Hippocampal formation (tissue), 2 donors: ENCODE measurements at places on chromosomes 12 and 14.

DNA sequence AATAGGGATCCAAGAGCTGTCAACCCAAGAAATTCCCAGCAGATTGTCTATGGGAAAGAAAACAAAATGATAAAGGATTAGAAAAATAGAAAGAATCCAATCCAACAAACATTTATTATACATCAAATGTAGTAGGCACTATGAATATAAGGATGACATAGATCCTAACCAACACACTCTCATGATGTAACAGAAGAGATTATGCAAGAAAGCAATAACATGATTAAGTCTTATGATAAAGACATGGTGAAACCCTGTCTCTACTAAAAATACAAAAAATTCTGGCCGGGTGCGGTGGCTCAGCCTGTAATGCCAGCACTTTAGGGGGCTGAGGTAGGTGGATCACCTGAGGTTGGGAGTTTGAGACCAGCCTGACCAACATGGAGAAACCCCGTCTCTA, 2.7 kb downstream of the MED6 start:
- DNase-seq, result no peak

DNA sequence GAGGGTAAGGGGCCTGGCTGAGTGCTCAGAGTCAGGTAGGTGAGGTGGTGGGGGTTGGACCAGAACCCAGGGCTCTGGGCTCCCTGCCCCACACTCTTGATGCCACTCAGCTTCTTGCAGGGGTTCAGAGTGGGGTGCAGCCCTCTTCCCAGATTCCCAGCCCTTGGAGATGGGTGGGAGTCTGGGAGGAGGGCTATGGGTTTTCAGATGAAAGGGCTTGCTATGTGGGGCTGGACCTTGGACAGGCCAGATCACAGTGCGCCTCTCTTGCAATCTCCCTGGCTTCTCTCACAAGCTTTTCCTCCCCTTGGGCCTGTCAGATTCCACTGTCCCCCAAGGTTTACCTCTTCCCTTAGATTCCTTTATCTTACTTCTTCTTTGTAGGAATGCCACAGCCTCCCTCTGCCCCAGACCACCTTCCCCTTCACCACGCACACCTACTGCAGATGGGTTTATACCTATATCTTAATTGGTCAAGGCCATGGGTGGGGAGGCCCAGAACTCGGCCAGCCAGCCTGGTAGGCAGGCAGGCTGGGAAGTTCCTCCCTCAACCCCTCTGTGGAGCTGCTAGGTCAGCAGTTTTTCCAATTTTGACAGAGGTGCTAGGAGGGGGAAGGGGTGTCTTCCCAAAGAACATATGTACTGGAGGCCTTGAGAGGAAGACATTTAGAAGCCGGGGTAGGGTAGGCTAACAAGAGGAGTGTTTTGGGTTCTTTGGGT, 1.4 kb downstream of the NYNRIN start:
- no peak for DNase-seq

DNA sequence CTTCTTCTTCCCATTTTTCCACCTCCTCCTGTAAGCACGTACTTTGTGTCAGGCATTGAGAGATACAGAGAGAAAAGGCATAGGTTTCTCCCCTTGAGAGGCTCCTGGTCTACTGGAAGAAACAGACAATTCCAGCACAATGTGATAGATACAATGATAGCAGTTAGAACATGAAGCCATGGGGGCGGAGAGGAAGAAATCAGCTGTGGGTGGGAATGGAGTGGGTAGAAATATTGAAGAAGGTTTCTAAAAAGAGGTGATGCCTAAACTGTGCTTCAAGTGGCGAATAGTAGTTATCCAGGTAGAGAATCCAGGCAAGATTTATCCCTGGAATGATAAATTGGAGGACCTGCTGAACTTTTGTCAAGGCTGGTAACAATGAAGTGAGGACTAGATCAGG, 528.8 kb downstream of the NRXN3 start:
- no peak for DNase-seq

- DNase-seq, result no peak
Measured at GRCh38 chr12:89211456-89211855, 140.8 kb downstream of the DUSP6 start.

DNA sequence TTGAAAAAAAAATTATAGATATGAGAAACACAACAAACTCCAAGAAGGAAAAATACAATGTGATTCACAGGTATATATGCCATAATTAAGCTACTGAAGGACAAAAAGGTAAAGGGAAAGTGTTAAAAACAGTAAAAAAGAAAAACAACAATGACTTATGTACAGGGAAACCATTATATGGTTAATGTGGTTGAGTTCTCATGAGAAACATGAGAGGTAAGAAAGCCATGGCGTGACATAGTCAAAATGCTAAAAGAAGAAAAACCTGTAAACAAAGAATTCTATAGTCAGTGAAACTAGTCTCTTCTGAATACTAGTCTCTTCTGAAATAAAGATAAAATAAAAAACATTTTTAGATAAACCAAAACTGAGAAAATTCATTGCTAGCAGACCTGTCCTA, 109.1 kb downstream of the NEDD1 start:
- no peak for DNase-seq

GRCh38 chr12:8052679-8053078, 13.5 kb downstream of the C3AR1 start:
- no peak for DNase-seq

- DNase-seq, result no peak
Measured at GRCh38 chr14:96536807-96537206, 34.6 kb downstream of the PAPOLA start.

DNA sequence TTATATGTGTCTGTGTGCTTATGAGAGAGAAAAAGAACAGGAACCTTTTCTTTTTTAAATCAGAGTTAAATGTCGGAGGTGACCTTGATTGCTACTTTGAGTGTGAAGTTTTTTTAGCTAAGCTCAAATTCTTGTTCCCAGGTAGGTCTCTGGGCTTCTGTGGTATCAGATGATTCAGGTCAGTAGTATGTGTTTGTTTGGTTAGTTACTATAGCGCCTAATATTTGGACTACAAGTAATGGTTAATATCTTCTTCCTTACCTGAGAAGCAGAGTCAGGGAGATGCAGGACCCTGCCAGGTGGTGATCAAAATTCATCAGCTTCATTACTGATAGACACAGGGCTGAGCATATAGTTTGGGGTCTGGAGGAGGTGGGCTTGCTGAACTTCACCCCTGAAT, 30.8 kb downstream of the ADCK1 start:
- no peak for DNase-seq

DNA sequence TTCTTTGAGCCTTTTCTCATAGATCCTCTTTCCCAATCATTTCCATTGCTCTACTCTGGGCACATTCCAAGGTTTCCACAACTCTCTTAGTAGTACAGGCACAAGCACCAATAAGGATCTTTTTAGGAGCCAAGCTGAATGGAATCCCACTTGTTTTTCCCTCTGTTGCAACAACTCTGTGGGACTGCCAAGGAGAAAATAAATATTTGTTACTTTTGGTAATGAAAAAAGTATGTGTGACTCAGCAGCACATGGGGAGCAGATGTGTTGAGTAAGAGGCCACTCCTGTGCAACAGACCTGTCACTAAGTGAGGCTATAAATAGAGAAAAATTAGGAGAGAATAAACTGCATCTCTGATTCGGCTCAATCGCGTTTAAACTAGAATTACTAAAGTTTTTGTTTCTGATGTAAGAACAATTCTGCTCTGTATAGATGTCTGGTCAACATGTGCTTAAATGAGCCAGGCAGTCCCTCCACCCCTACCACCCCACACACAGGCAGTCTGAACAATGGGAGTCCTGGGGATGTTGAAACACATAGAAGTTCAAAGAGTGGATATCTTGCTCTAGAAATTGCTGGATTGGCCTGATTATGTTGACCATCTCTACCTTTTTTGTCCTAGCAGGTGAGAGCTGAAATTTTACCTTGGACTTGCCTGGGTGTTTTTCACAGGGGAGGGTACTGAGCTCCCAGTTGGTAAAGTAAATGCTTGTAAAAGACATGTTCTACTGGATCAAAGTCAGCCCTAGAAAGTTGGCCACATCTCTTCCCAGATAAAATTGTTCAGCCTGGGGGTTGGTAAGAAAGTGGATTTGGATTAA, 244.3 kb upstream of the NOVA1 start:
- peak; percentile 41 for DNase-seq

DNA sequence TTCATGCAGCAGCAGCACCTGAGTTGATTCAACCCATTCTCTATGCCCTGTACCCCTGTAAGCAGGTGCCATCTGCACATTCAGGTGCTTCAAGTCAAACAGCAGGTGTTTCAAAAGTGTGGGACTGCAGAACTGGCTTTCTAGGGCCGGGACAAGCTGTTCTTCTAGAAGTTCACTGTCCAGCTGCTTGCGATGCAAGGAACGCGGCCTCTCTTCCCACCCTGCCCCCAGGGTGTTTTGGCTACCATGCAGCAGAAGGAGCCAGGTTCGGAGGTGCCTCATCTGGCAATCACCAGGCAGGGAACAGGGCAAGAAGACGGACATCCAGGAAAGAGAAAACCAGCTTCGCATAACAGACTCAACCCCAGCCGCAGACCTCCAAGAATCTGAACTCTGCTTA, 35.2 kb downstream of the TMEM132D start:
- DNase-seq, result no peak

GRCh38 chr12:51362307-51362706, 15.8 kb upstream of the CELA1 start:
- DNase-seq, result peak; percentile 87

- peak; percentile 20 for DNase-seq
Measured at GRCh38 chr14:61025251-61026223, 44.5 kb downstream of the SLC38A6 start.

DNA sequence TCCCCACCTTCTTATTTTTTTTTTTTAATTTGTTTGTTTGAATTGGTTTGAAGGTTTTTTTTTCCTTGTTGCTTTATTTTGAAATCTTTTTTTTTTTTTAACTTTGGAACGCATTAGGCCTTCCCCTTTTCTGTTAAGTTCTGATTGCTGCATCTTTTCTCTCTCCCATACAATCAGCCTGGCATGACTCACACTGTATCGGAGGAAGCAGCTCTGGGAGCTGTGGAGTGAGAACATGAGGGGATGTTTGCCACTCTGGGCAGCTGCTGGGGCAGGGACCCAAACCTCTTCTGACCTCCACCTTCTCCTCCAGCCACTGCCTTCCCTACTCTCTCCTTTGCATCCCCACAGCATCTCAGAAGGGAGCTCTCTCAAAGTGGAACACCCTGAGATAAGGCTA, 160.3 kb upstream of the FKBP4 start:
- DNase-seq, result no peak

GRCh38 chr12:42277396-42278127, 39.5 kb upstream of the YAF2 start:
- no peak for DNase-seq

DNA sequence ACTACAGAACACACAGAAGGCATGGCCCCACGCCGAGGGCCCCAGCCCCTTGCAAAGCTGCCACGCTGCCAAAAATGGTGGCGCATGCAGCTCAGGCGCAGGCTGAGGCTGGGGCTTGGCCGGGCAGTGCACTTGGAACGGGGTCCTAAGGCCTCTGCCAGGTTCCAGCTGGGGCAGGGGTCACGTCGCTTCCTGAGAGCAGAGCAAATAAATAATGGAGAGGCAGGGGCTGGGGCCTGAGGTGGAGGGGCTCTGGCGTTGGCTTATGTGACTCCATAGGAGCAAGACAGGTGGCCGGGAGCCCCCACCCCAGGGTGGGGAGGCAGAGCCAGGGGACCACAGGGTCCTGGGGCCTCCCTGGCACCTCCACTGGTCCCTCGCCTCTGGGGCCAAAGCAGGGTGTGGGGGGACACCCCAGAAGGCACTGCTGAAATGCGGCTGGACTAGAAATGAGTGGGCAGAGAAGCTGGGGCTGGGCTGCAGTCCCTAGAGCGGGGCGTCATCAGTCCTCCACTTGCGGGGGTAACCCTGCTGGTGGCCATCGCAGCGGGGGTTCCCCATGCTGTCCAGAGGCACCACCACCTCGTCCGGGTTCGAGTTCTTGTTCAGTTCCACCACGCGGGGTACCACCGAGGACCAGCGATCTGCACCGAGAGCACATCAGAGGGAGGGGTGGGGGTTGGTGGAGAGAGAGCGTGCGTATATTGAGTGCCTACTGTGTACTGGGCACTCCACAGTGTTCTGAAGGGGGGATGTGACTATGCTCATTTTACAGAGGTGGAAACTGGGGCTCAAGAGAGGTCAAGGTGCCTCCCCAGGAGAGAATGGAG, 49.8 kb downstream of the TRPV4 start:
- no peak for DNase-seq

DNA sequence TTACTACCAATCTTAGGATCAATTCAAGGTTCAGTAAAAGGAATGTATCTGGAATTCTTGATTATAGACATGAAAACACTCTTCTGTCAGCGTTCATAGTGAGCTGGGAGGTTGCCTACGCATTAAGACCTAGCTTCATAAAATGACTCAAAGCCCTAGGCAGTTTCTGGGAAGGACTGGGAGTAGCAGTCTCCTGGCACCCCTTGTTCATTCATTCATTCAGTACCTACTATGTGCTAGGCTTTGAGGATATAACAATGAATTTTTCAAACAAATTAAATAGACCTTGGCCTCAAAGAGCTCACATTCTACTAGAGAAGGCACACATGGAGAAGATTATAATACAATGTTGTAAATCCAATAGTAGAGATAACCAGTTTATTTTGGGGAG, 46.1 kb downstream of the MDM2 start:
- DNase-seq, result no peak

DNA sequence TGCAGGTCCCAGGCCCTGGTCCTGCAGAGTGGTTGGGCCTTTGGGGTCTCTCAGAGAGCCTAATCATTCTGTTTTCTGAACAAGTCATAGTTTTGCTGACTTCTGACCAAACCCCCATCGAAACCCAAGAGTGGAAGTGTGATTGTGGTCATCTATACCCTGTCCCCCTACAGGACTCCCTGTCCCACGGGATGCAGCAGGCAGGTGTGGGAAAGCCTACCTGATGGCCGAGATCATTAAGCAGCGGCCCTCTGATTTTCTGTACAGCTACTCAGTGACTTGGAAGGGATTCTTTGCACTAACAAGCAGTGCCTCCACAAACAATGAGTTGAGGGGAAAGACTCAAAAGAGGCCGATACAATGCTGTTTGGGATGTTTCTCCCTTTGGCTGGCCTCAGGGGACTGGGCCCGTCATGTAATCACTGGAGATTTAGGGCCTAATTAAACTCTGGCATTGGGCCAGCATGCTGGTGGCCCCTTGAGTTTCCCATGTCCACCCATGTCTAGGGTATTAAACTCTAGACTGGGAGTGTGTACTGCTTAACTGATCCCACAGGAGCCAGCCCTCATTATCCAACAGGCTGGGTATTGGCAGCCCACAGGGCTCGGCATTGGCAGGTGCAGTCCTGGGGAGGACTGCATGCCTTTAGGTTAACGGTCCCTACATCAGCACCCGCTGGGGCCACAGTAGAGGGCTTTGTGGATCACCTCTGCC, 192.8 kb downstream of the ZFP36L1 start:
- DNase-seq, result no peak

DNA sequence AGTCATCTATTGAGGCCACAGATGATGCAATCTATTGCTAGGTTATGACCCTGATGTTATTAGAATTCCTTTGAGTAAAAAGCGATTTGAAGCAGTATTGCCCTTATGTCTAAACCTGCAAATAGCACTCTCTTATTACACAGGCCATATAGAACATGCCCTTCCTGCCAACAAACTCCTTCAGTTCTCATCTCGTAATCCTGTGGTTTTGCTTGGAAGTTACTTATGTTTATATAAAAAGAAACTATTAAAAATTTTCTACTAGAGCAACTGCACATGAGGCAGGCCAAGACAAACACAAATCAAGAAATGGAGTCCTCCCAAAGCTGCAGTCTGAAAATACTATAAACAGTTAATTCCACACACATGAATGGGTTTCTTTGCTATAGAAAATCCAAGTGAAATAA, 1200.2 kb downstream of the LRFN5 start:
- DNase-seq, result no peak
